Ureter (tissue), 1 donor: ENCODE measurements at places on chromosomes 12 and 14.

GRCh38 chr12:78938341-78939084 lies 73.9 kb downstream of the SYT1 start:
- no peak for DNase-seq

- no peak for DNase-seq
Observed at GRCh38 chr12:65900912-65901672, 76.8 kb downstream of the HMGA2 start.

DNA sequence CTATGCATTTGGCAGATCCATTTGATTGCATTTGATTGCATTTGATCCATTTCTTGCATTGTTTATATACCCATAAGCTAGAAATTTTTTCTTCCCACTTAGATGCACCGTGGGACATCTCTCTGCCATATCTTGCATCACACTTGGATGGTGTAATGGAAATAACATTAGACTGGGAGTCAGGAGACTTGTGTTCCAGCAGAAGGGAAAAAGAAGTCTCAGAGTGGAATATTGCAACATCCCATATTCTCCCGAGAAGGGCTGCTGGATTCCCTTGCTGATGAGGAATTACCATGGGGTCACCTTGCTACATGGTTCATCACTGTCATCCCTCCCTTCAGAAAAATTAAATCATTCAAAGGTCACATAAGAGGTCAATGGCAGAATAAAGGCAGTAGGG lies 78.1 kb downstream of the KSR2 start:
- no peak for DNase-seq

DNA sequence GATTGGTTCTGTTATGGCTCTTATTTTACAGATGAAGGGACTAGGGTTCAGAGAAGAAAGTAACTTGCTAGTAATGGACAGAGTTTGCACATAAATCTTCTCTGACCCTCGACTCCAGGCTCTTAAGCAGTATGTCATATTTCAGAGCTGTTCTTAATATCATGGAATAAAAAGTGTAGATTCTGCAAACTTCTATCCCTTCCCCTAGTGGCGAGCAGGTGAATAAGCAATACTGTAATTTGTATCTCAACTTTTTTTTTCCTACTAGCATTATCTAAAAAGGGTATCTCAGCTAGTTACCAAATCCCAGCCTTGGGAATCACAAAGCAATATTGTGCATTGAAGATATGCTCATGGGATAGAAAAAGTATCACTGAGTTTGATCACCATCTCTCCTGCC lies 83.2 kb downstream of the ANO4 start:
- no peak for DNase-seq

DNA sequence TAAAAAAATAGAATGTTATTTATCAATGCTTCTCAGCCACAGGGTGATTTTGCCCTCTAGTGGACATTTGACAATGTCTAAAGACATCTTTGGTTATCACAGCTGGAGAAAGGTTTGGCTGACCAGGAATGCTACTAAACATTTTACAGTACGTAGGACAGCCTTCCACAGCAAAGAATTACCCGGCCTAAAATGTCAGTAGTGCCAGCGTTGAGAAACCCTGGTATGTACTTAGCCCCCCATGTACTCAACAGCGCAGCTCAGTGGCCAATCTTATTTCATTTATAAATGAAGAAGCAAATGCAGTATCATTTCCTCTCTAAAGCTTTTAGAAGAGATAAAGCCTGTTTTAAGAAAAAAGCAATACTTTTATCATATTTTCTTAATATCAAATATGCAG lies 5.8 kb downstream of the MARK3 start:
- no peak for DNase-seq

- no peak for DNase-seq
Observed at GRCh38 chr14:43161477-43161876, 1345.6 kb downstream of the FSCB start.

DNA sequence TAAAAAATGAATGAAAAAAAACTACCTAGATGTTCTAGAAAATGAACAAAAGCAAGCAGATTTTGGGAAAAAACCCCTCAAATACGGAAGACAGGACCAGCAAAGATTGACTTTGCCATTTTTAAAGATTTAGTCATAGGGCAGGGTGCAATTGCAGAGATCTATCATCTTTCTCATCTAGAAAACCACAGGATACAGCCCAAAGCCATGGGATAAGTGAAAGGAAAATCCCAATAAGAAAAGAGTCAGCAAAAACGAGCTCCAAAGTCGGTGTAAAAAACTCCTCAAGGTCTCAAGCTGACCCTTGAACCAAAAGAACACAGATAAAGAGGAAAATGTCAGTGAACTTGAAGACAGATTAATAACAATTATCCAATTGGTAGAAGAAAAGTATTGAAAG lies 28.0 kb downstream of the CEP290 start:
- DNase-seq, result no peak

DNA sequence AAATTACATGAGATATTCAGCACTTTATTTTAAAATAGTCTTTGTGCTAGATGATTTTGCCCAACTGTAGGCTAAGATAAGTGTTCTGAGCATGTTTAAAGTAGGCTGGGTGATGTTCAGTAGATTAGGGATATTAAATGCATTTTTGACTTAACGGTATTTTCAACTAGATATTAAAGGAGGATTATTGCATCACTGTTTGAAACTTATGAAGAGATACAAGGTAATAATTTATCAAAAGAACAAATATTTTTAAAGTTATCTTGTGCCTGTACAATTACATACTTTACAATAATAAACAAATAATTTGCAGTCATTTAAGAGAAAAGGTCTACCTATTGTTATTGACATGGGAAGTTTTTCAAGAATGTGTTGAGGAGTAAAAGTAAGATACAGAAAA lies 368.6 kb upstream of the DCN start:
- no peak for DNase-seq

- DNase-seq, result no peak
Observed at GRCh38 chr14:26466862-26467261, 131.0 kb downstream of the NOVA1 start.

GRCh38 chr12:27821259-27821973 lies 41.4 kb upstream of the MANSC4 start:
- DNase-seq, result peak; percentile 50

GRCh38 chr14:76056128-76056527 lies 70.6 kb downstream of the IFT43 start:
- DNase-seq, result no peak

- no peak for DNase-seq
Observed at GRCh38 chr14:100037353-100037752, 27.9 kb upstream of the EVL start.

DNA sequence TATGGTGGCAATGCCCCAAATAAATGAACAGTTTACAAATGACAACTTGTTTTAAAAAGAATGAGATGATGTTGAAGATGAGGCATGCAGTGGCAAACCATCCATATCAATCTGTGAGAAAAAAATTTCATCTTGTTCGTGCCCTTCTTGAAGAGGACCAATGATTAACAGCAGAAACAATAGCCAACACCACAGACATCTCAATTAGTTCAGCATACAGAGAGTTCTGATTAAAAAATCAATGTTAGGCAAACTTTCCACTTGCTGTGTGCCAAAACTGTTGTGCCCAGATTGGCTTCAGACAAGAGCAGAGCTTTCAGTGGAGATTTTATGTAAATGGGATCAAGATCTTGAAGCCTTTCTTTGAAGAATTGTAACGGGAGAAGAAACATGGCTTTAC lies 329.9 kb downstream of the BMP4 start:
- no peak for DNase-seq

DNA sequence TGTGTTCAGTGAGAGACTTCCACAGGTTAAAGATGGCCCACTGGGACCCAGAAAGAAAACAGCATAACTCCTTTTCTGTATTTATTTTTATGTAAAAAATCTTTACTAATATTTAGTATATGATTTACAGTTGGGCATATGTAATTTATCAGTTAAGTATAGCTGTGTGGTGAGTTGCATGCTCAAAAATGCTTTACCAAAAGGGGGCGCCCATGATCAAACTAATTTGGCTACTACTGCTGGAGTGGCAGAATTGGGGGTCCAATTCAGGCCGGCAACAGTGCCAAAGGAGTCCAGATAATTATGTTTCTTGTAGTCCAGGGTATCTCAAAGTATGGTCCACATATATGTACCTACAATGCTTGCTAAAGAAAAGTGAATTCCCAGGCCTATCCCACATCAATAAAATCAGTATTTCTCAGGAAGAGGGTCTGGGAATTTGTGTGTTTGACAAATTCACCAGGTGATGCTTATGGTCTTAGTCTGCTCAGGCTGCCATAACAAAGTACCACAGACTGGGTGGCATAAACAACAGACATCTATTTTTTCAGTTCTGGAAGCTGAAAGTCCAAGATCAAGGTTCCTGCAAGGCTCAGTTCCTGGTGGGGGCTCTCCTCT lies 152.0 kb downstream of the KTN1 start:
- DNase-seq, result peak; percentile 51

DNA sequence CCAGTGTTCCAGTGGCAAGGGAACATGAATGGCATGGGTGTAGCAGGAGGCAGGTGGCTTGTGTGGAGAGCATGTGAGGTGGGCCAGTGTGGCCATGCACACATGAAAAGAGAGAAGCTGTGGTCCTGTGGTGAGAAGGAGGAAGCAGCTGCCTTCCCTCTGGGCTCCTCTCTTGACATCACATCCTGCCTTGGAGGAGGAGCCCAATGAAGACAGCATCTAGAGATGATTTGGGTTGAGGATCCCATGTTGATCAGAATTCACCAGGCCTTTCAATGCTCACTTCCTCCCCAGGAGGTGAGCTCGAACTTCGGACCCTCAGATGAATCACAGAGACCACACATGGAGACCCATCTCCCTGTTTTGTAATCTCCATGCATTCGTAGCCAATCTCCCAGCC lies 82.6 kb downstream of the LRRC74A start:
- DNase-seq, result no peak

DNA sequence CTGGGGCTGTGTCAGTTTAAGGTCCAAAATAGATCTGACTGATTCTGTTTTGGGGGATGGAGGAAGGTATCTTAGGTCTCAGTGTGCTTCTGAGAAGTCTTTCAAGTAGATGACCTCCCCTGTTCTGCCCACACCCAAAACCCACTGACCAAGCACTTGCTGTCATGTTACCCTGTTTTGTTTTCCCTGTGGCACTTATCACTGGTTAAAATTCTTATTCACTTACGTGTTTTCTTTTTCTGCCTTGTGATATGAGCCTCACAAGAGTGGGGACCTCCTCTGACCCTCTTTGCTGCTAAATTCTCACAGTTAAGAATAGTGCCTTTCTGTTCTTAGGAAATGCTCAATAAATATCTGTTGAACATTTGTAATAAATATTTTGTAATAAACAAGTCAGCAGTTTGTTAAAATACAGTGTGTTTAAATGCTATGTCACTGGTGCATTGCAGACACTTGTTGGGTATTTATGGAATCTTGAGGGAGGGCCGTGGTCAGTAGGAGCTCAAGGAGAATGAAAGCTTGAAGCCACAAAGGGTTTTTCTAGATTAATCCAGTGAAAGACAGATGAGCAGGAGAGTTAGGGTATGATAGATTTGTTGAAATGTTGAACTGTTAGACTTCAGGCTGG lies 20.9 kb downstream of the PLEKHA5 start:
- DNase-seq, result no peak

- peak; percentile 75 for DNase-seq
Observed at GRCh38 chr12:123271001-123271668, 521 bp downstream of the CDK2AP1 start.

- DNase-seq, result no peak
Observed at GRCh38 chr12:65656891-65657351, 167.4 kb upstream of the HMGA2 start.

DNA sequence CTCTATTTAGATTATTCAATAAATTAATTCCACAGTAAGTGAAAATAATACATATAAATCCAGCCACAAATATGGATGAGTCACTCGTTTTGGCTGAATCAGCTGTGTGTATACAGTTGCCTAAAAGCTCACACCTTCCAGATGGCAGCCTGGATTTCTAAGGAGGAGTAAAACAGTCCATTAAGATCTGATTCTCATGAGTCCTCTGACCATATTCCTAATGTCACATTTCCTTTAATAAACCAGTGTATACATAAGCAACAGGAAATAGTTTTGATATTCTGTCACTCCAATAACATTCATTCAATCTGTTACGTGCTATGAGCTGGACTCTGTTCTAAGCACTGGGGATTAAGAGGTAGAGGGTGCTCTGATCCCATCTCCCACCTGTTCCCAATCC lies 21.8 kb downstream of the MDM1 start:
- DNase-seq, result no peak

DNA sequence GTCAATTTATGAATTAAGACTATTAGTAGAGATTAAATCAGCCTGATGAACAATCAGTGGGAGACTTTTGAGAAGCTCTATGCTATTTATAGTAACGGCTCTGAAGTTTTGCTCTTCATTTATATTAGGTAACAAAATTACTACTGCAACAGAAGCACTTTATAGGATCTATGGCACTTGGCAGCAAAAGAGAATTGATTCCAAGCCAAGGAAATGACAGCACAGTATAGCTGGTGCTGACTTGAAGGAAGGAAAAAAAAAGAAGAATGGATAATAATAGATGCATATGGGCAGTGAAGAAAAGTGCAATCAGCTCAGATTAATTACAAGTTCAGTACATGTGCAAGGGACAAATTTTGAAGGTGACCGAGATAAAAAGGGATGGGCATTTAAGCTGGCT lies 228.2 kb upstream of the PPFIA2 start:
- DNase-seq, result no peak

DNA sequence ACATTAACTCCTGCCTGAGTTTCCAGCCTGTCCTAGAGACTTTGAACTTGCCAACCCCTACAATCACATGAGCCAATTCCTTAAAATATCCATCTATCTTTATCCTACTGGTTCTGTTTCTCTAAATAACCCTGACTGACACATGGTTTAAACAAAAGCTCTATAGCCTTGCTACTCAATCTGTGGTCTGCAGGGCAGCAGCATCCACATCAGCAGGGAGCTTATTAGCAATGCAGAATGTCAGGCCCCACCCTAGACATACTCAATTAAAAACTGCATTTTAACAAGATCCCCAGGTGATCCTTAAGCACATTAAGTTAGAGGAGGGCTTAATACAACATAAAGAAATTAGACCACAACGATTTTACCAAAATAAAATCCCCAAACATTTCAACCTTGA lies 108.3 kb upstream of the CPSF6 start:
- no peak for DNase-seq

- no peak for DNase-seq
Observed at GRCh38 chr14:103692871-103693270, 22.4 kb downstream of the XRCC3 start.

DNA sequence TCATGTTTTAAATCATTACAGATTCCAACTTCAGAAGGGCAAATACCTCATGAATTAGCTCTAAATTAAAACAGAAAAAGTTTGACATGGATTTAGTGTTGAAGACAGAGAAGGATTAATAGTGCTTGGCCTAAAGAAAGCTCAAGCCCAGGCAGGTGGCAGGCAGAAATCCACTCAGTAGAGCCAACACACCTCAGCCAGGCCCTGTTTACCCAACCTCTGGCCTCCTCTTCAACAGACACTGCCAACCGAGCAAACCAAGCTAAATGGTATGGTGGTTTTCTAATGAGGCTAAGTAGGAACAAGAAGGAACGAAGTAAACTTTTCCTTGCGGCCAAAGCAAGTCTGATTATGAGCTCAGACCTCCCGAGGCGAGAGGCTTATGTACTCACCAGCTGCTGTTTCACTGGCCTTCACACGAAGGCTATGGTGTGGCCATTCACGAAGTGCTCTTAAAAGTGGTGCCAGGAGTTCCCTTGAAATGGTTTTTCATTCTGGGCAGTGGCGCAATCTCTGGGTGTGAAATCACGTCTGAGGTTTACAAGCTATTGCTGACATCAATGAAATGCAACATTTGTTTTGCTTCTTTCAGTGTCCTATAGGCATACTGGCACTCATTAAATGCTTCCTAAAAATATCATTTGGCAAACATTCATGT lies 124.1 kb upstream of the LGR5 start:
- DNase-seq, result peak; percentile 42
